Stimulated activated CD4-positive, alpha-beta T cell treated with anti-CD3 and anti-CD28 coated beads, Interleukin-1b, Interleukin-23, amount 100 ng/mL, for 1 hour (primary cell): ENCODE measurements at places on chromosomes 3 and 15.
A peak's percentile ranks its signal among the peaks of the same experiment; 100 is the strongest.

- no peak for DNase-seq
Observed at GRCh38 chr3:39011191-39011736, 40.5 kb downstream of the SCN11A start.

DNA sequence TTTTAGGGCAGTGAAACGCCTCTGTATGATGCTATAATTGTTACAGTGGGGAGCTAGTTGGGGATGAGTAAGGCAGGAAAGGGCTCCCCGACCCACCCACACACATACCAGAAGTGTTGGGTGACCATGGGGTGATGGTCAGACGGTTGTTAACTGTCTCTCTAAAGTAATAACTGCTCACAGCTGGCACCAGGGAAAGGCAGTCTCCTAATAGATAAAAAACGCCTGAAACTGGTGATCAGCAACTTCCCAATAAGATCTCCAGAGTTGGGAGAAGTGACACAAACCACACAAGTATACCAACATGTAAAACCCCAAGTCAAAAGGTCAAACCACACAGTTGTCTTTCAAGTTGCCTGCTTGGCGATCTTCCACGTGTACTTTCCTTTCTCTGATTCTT is 346.5 kb upstream of the CNTN4 start:
- no peak for DNase-seq

DNA sequence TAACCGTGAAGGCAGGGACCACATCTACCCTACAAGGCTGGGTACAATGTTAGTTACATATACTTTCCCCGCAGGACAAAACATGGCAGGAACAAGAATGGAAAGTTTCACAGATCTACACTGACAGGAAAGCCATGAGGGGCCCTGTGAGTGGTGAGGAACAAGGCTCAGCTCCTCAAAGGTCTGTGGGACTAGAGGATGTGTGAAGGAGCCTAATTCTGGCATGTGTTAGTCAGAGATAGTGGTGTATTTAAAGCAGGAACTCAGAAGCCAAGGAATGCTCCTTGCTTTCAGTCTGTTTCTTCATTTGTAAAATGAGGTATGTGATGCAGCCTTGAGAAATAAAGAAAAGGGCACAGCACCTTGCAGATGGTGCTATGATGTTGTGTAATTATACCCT is 25.1 kb downstream of the ETV5 start:
- no peak for DNase-seq

- DNase-seq: peak; percentile 80
Observed at GRCh38 chr3:14431917-14432834, 29.8 kb downstream of the SLC6A6 start.

GRCh38 chr3:23277688-23278087 is 74.6 kb downstream of the UBE2E2 start:
- no peak for DNase-seq

DNA sequence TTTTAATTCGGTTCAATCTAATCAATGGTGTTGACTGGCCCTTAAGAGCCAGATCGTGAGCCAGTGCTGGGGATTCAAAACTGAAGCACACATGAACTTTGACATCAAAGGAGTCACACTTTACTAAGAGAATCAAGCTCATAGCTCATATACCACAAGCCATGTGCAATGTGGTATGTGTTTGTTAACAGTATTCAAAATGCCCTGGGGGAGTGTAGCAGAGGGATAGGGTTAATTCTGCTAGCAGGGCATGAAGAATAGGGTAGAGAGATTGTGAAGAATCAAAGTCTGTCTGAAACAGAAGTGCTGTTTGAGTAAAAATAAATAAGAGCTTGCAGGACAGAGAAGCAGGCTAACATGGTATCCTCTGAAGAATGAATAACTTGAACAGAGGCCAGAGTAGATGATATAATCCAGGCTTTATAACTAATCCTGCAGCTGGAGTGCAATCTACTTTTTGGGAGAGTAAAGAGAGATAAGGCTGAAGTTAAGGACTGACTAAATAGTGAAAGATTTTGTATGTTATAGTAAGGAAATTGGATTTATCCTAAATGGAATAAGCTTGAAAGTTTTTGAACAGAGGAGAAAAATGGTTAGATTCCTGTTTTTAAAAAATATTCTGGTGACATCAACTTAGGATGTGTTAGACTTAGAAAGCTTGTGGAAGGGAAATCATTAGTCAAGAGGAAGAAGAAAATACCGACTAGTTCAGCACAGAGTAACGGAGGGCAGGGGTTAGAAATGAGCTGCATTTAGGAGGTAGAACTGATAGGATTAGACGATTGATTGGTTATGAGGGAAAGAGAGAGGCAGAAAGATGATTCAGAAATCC is 292.0 kb downstream of the NFKBIZ start:
- DNase-seq: no peak

DNA sequence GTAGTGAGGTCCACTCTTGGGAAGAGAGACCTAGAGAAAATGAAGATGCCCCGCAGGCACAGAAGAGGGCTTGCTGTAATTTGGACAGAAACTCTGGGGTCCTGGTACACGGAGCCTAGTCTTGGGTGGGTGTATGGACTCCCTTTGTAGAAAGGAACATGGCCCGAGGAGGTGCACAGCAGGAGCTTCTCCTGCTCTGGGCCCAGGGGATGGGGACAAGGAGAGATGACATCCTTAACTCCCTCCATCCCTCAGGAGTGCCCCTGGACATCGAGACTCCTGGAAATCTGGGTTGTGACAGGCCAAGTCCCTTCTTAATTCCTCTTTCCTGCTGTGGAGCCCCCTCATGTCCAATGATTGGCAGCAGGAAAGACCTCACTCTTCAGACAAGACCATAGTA is 29.9 kb upstream of the ABHD2 start:
- no peak for DNase-seq

- no peak for DNase-seq
Observed at GRCh38 chr15:32943711-32944110, 225.9 kb downstream of the GREM1 start.
